ENCODE measurements at places on chromosomes 1 and 21. TPM values are rescaled to one million over a fixed set of nuclear protein-coding genes. Genes with fewer than 3 reads are reported as not detected.
A peak's percentile ranks its signal among the peaks of the same experiment; 100 is the strongest.

Gene SYT14
- not detected for total RNA-seq

Gene TFF2
- total RNA-seq: not detected

Gene PRKAB2
- 20.9 TPM for total RNA-seq

Gene LCE3D
- total RNA-seq: not detected

Gene FOXE3
- not detected for total RNA-seq

GRCh38 chr1:84493747-84494146 is 12.4 kb upstream of the SPATA1 start:
- no peak overlapping the region for H3K4me3 ChIP-seq
- H3K27ac ChIP-seq: no peak overlapping the region
- peaks cover 48% of the 10 kb centered on the region for H3K36me3 ChIP-seq
- no peak for DNase-seq

DNA sequence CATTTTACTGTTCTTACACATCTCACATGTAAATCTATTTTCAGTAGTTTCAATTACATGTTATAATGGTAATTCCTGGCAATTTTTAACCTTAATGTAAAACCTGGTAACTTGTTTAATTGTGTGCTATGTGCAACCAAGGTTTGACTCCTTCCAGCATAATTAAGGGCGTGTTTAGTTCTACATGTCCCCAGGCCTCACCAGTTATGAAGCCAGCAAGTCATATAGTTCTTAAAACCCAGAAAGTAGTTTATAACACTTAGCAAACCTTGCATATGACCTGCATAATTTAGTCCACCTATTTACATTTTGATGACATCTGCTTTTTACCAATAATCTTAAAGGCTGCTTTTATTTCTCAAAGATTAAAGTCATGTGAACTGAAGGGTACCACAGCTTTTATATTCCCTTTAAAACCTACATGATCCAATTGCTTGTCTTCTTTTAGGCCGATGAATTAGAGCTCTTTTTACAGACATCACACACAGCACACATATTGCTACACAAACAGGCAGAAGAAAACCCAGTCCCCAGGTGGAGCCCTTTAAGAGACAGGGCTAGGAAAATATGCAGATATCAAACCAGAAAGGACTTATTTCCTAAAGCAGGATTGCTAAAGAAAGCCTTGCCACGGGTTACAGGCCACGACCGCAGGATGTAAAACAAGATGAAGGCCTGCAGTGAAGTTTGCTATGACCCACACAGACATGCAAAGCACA is 23.2 kb upstream of the SYCP1 start:
- no peaks in the 10 kb centered on the region for H3K4me1 ChIP-seq
- no peaks in the 10 kb centered on the region for H3K36me3 ChIP-seq
- H3K4me3 ChIP-seq: no peak overlapping the region

DNA sequence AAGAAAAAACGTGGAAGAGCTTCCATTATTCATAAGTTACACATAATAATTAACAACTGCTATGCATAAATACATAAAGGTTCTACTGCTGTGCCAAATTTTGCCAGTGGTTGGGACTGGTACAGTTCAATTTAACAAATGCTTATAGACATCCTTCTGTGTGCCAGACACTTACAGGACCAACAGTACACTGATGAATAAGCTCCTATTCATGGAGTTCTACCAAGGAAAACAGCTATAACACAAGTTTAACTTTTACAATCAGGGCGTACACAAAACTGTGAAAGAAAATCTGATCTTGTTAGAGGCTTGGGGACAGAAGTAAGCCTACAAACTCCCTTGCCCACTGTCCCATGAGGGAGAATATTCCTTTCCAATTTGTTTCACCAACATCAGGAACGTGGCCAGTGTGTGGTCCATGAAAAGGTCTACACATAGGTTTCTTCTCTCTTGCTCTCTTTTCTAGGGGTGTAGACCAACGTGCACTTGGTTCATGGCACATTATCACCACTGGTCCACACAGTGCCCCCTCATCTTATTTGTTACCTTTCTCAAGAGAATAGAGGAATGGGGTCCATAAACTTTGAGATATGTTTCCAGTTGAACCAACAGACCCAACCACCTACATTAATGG is 10.1 kb downstream of the NRIP1 start:
- H3K27me3 ChIP-seq: no peaks in the 10 kb centered on the region
- peak overlapping the region; percentile 100 for H3K27ac ChIP-seq
- no peak for DNase-seq
- no peaks in the 10 kb centered on the region for H3K36me3 ChIP-seq
- no peak overlapping the region for H3K4me3 ChIP-seq
- peaks cover 100% of the 10 kb centered on the region for H3K4me1 ChIP-seq

DNA sequence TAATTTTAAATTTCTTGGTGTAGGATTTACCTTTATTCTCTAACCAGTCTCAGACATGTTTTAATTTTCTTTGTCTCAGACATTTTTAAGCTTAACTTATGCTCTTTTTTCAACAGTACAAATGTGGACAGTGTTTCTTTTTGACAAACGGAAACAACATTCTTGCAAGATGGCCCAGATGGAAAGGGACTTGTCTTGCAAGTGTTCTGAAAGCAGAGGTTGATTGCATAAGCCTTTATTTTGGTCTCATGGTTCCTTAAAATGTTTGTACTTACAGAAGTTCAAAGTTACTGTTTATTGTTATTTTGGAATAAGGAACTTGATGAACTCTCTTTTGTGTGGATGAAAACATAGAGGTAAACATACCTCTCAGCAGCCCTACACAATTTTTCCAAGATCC is 22.9 kb downstream of the SMAP2 start:
- no peak for DNase-seq
- H3K4me1 ChIP-seq: peaks cover 11% of the 10 kb centered on the region
- no peaks in the 10 kb centered on the region for H3K27me3 ChIP-seq
- H3K36me3 ChIP-seq: no peaks in the 10 kb centered on the region
- no peak overlapping the region for H3K4me3 ChIP-seq

DNA sequence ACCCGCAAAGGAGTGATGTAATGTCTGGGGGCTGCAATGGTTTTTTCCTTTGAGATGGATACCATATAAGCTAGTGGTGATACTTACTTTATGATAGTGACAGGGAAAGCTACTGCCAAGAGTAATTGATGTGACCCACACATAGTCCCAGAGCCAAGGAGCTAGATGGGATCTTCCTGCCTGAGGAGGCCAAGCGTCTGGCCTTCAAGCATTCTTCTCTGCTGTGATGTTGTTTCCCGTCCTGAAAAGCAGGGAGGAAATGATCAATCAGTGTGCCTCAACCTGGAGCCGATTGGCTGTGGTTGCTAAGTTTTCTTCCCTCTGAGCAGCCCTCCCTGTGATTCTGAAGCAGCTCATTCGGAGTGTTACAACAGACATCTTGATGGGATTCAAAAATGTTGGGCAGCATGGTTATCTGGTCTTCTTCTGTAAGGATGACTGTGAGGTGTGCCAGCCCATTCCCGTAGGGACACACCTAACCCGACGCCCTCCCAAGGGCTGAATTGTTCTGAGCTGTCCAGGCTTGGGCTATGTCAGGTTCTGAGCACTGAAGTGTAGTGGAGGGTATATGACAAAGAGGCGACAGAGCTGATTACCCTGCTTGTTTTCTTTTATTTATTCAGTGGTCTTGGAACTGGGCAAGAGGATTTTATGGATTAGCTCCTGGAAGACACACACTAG is 56.7 kb downstream of the UCK2 start:
- no peak overlapping the region for H3K4me3 ChIP-seq
- H3K27me3 ChIP-seq: no peaks in the 10 kb centered on the region
- no peaks in the 10 kb centered on the region for H3K4me1 ChIP-seq
- no peaks in the 10 kb centered on the region for H3K36me3 ChIP-seq

GRCh38 chr1:1847890-1848289 is 43.0 kb downstream of the GNB1 start:
- no peak overlapping the region for H3K4me3 ChIP-seq
- peaks cover 39% of the 10 kb centered on the region for H3K4me1 ChIP-seq
- no peaks in the 10 kb centered on the region for H3K36me3 ChIP-seq
- no peaks in the 10 kb centered on the region for H3K27me3 ChIP-seq

DNA sequence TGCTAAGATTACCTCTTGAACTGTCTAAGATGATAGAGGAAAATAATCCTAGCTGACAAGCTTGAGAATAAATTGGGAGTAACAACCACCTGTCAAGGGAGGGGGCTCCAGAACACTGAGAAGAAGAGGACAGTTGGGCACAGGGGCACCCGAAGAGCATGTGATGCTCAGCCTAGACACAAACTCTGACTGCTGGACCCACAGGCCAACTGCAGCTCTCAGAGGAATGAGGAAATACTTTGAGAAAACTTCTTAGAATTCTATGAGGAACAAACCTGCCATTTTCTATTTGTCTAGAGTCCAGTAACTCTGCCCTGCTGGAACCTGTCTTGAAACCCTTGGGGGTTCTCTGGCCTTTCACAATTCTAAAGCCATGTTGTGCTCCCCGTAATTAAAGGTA is 124.1 kb upstream of the KCNK2 start:
- DNase-seq: no peak
- H3K36me3 ChIP-seq: no peaks in the 10 kb centered on the region
- no peaks in the 10 kb centered on the region for H3K27me3 ChIP-seq
- no peak overlapping the region for H3K4me3 ChIP-seq
- no peaks in the 10 kb centered on the region for H3K4me1 ChIP-seq
- no peak overlapping the region for H3K27ac ChIP-seq

DNA sequence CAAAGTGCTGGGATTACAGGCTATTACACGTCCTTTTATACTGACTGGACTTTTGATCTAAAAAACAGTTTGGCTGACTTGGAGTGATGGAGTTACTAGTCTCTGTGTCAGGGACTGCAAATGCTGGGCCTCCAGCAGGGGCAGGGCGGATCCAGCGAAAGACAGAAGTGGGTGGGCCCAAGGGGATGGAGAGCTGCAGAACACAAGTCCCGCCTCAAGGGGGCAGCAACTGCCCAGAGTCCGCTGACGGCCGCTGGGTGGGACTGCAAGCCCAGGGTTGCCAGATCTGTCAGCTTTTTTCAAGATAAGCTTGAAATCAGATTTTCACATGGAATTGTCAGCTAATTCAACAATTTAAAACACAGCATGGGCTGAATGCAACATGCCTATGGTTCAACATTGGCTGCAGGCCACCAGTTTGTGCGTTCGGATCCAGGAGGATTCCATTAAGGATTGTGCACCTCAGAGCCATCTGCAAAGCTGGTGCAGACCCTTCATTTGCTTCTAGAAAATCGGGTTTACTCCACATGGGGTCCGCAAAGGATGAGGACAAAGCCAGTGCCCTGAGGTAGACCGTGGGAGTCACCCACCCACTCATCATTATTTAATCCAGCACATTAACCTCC is 10.7 kb downstream of the STMN1 start:
- no peaks in the 10 kb centered on the region for H3K36me3 ChIP-seq
- no peak overlapping the region for H3K27ac ChIP-seq
- peak; percentile 92 for DNase-seq

GRCh38 chr1:64131155-64131554 is 72.3 kb upstream of the UBE2U start:
- H3K4me3 ChIP-seq: no peak overlapping the region
- H3K27ac ChIP-seq: no peak overlapping the region

DNA sequence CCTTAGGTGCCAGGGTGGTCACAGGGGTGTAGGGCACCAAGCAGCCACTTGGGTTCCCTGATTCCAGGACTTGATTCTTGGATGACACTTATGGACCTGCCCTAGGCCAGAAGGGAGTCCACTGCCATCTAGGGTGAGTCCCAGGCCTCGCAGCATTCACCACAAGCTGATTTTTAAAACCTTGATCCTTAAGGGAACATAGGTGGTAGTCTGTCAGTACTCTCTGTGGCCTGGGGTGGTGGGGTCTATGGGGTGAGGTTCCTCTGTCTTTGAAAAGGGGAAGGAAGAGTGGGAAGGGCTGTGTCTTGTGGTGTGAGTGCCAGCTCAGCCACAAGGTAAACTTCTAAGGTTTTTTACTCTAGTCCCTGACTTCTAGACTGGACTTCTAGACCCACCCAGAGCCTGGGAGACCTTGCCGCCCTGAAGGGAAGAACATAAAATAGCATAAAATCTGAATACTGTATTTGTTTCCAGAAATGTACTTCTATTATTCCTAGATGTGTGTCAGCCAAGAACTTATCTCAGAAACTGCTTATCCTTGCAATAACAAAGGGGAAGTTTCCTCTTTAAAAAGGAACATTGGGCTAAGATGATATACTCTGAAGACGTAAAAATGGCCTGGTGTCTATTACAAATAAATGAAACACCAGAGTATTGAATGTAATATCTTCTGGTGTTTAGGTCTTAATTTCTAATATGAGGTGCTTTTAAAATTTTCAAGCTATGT is 757.3 kb downstream of the LTN1 start:
- H3K27ac ChIP-seq: no peak overlapping the region
- H3K4me1 ChIP-seq: peaks cover 2% of the 10 kb centered on the region
- H3K27me3 ChIP-seq: no peaks in the 10 kb centered on the region
- H3K36me3 ChIP-seq: no peaks in the 10 kb centered on the region

GRCh38 chr1:161137881-161138280 is 5.4 kb upstream of the DEDD start:
- no peak overlapping the region for H3K27ac ChIP-seq
- no peak for DNase-seq
- no peaks in the 10 kb centered on the region for H3K27me3 ChIP-seq
- H3K4me3 ChIP-seq: no peak overlapping the region
- peaks cover 15% of the 10 kb centered on the region for H3K4me1 ChIP-seq

DNA sequence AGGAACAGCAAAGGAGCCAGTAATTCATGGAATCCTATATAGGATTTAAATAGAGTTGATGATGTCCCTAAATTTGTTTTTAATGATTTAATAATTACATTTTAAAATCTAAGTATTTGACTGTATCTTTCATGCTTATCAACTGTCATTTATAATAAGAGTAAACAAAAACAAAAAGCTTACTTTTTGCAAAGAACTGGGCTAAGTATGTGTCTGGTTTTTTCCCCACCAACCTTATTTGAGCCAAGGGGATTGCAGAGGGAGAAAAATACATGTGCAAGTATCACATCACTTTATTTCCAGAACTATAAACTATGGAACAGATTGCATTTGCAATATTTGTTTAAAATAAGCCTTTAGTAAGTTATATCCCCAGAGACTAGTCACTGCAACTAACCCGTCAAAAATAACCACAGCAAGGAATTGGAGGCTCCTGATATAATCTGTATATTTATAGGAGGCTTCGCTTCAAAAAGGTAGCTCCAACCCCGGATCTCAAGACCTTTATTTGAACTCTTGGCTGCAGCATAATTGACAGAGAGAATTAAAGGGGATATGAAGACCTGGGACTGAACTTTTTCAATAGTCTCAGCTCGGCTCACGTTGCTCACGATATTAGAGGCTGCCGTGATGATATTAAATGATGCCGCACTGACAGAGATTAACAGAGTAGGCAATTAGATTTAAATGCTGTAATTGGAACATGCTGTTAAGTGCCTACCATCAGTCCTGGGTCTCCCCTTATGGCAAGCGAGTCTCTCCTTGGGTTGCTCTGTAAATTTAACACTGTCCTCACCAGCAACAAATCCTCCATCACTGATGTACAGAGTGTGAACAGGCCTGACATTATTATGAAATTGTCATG is 329.1 kb upstream of the NFIA start:
- no peak overlapping the region for H3K4me3 ChIP-seq
- no peaks in the 10 kb centered on the region for H3K4me1 ChIP-seq
- H3K27ac ChIP-seq: no peak overlapping the region
- no peak for DNase-seq
- H3K36me3 ChIP-seq: no peaks in the 10 kb centered on the region
- H3K27me3 ChIP-seq: no peaks in the 10 kb centered on the region
